ENCODE measurements at places on chromosomes 3 and 15. TPM values are rescaled to one million over a fixed set of nuclear protein-coding genes. Genes with fewer than 3 reads are reported as not detected.

DNA sequence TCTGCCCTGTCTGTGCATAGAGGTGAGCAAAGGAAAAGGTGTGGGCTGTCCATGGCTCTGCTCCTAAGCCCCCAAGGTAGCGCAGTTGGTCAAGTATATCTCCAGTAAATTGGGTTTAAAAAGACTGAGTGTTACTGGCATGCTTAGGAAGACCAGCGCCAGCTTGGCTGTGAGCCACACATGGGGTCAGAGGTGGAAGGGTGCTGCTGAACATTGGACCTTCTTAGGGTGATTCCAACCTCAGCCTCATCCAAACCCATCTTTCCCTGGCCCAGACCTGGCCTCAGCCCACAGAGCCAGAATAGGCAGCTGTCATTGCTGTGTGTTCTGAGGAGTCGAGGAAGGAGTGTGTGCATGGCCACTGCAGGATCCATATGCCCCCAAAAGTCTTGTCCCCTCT lies 5.6 kb downstream of the IL17RE start:
- DNase-seq, result no peak

GRCh38 chr3:186208296-186208989 lies 99.6 kb upstream of the ETV5 start:
- DNase-seq, result no peak

- DNase-seq, result no peak
Measured at GRCh38 chr3:149564079-149564478, 89.6 kb downstream of the TM4SF4 start.

GRCh38 chr3:39435006-39435748 lies 28.7 kb downstream of the RPSA start:
- no peak for DNase-seq

DNA sequence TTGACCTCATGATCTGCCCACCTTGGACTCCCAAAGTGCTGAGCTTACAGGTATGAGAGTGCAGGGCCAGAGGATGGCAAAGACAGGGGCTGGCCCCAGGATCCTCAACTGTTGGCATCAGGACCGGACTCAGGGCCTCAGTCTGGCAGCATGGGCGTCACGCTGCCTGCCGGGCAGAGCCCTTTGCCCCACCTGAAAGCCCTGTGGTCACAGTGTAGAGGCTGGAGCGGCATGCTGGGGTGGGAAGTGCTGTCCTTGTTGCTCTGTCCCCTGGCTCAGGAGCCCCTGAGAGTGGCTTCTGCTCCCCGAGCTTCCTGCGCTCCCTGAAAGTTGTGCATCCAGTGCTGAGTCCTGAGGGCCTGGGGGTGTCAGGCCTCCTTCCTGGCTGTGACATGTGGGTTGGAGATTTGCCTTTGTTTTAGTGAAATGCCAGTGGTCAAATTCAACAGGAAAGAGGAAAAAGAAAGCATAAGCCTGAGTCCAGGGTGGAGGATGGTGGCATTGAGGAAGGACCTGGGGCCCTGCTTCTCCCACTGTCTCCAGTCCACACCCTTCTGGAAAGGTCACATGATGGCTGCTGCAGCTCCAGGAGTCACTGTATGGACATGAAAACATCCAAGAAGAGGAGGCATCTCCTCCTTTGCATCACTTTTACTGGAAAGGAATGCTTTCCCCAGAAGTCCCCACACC lies 147.2 kb downstream of the OR4M2 start:
- no peak for DNase-seq

GRCh38 chr3:31294430-31295149 lies 238.1 kb upstream of the STT3B start:
- DNase-seq, result peak; percentile 2

DNA sequence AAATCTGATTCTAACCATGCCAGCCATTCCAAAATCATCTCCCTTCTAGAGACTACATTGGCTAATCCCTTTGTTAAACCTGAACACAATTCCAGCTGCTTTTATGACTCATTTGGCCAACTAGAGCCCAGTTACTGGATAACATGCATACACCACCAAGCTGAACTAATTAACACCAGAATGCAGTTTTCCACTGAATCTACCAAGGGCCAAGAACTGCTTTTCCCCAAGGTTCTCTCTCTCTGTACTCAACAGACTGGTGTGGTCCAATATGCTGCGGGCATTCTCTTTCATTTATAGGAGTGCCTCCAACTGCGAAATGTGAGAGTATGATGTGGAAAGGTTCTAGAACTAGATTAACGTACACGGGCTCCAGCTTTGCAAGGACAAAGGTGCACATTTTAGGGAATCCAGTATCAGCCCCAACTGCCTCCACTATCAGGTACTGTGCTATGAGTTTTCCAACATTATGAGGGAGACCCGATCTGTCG lies 1.5 kb downstream of the CHSY1 start:
- DNase-seq, result peak; percentile 64

GRCh38 chr3:88046766-88047165 lies 12.0 kb downstream of the CGGBP1 start:
- DNase-seq, result no peak

DNA sequence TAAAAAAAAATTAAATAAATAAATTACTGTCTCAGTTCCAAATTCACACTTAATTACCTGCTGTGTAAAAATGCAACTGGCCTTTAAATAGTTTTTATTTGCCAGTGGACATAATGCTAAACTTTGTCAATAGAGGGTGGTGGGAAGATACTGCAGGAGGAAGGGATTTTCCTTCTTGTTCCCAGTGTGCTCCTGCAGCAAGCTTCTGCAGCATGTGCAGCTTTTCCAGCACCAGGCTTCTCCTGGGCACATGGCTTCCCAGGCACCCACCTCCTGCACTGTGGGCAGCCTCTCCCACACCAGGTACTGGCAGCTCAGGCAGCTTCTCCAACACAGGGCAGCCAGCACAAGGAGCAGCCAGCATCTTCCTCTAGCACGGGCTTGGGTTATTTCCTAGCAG lies 29.6 kb upstream of the BBX start:
- no peak for DNase-seq

DNA sequence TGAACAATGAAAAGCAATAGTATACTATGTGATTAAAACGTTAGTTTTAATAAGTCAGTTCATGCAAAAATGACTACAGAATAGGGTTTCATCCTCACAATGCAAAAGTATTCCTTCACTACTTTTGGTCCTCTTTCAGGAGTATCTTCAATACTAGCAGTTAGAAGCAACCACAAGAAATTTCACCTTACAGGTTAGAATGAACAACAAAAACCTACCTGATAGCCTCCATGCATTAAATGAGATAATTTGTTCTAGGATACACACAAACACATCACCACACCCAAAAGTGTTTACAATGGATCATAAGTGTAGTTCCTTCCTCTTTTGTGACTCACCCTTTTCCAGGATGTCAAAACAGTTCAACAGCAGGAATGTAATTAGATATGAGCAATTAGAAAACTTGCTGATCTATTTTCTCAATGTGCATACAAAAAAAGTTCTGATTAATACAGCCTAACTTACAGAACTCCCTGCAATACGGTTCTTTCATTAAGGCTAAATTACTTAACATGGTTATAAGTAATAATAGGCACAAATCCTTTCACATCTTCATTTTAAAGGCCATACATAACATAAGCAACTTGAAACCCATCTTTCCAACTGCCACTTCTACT lies 21.6 kb downstream of the UACA start:
- peak; percentile 56 for DNase-seq

DNA sequence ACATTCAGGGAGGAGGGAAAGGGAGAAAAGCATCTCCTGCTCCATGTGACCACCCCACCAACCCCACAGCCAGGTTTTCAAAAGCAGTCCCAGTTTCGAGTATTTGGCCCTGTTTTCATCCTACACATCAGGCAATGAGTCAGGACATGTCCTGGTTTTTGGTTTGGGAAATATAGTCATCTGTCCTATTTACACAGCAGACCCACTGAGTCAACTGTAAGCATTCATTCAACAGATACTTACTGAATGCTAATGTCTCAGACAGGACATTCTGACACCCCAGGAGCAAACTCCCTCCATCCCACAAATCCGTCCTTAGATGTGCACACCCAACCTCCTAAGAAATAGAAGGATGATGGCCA lies 32.9 kb downstream of the IGDCC3 start:
- no peak for DNase-seq

- DNase-seq, result no peak
Measured at GRCh38 chr15:68497206-68497910, 65.4 kb upstream of the ITGA11 start.

IGDCC3 gene
- total RNA-seq, result not detected

CYP1A2 gene
- total RNA-seq, result not detected

CPEB1 gene
- 5.2 TPM for total RNA-seq

CD86 gene
- total RNA-seq, result 0.15 TPM
